Fibroblast of skin of left biceps (primary cell): ENCODE measurements at places on chromosomes 2 and 18.
A peak's percentile ranks its signal among the peaks of the same experiment; 100 is the strongest.

- no peak for DNase-seq
These were observed 46.6 kb downstream of the SMAD2 start for GRCh38 chr18:47883771-47884413.

DNA sequence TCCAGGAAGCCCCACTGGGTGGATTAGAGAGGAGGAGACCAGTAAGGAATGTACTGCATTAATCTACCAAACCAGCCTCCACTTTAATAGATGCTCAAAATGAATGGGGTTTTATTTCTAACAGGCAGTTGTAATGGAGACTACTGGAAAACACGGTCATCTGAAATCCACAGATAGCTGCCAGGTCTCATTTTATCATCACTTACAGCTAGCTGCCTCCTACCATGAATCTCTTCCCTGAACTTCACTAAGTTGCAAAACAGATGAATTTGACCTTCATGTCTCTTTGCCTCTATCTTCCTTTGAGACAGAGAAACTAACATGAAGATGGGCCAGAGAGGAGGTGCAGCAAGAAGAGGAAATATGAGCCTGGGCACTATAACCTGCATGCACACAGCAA is 21.9 kb downstream of the ZBTB7C start:
- DNase-seq: no peak

DNA sequence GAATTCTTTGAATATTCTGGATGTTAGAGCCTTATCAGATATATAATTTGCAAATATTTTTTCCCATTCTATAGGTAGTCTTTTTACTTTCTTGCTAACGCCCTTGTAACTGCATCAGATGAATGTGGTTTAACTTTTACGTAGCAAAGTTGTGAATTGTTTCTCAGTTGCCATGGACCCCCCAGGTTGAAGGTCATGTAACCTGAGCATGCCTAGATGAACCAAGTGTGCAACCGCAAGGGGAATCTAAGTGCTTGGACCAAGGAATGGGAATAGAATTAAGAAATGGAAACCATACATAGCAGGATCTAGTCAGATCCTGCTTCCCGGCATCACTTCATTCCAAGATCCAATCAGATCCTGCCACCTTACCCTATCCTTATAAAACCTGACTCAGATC is 65.1 kb upstream of the TNP1 start:
- DNase-seq: no peak

GRCh38 chr2:33223856-33224255 is 252.6 kb upstream of the RASGRP3 start:
- peak; percentile 46 for DNase-seq

GRCh38 chr2:71852141-71852711 is 295.4 kb downstream of the CYP26B1 start:
- DNase-seq: peak; percentile 34

DNA sequence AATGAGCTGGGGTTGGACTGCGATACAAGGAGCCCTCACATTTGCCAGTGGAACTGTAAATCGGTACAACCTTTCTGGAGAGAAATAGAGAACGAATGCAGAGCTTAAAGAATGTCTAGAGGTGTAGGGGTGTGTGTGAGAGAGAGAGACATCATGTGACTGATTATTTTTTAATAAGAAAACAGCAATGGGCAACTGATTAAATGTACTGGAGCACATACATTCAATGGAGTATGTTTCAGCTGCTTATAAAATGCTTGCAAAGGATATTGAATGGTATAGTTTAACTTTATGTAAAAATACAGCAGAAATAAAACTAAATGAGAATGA is 391 bp upstream of the TMEM17 start:
- no peak for DNase-seq

GRCh38 chr2:86518481-86518880 is 44.8 kb downstream of the CHMP3 start:
- DNase-seq: no peak
